A549 treated with DMSO at 1 μM for 4 hours (cell line): ENCODE measurements at places on chromosomes 16 and 17. TPM values are rescaled to one million over a fixed set of nuclear protein-coding genes. Genes with fewer than 3 reads are reported as not detected.

Gene MYH8
- not detected in 5 replicates for total RNA-seq

Gene VASN
- total RNA-seq: 7.7 to 9.4 TPM (median 8.3 TPM) in 5 replicates

Gene MRPL45
- 59.8 to 67.1 TPM (median 65.7 TPM) in 5 replicates for total RNA-seq

Gene ADAP2
- 2.6 to 3.7 TPM (median 3.0 TPM) in 5 replicates for total RNA-seq

Gene AOC3
- total RNA-seq: 0.99 to 2.0 TPM (median 1.5 TPM) in 5 replicates

Gene LRRC37A
- total RNA-seq: 0.40 to 1.1 TPM (median 0.78 TPM) in 5 replicates

Gene PARN
- total RNA-seq: 34.3 to 44.2 TPM (median 38.4 TPM) in 5 replicates
